GM23248 (cell line): ENCODE measurements at places on chromosomes 12 and 14. TPM values are rescaled to one million over a fixed set of nuclear protein-coding genes. Genes with fewer than 3 reads are reported as not detected.
A peak's percentile ranks its signal among the peaks of the same experiment; 100 is the strongest.

GRCh38 chr12:38163442-38163801 is 153.2 kb upstream of the ALG10B start:
- no peak for DNase-seq

Gene SMCO2
- polyA plus RNA-seq: 0.18 TPM in 1 of 2 replicates, not detected in the other

GRCh38 chr14:104863923-104864266 is 1.2 kb upstream of the CEP170B start:
- no peak for DNase-seq

GRCh38 chr12:3803865-3804472 is 51.1 kb upstream of the CRACR2A start:
- peak; percentile 76 for DNase-seq

Gene PYGL
- polyA plus RNA-seq: 55.8 and 56.2 TPM in 2 replicates
